Karpas-422 (cell line): ENCODE measurements at places on chromosomes 6 and 20.

- no peaks in the 10 kb centered on the region for H3K27me3 ChIP-seq
- no peak overlapping the region for H3K27ac ChIP-seq
- H3K4me1 ChIP-seq: peaks cover 6% of the 10 kb centered on the region
- peak; percentile 58 for DNase-seq
- H3K36me3 ChIP-seq: no peaks in the 10 kb centered on the region
- no peak overlapping the region for H3K4me3 ChIP-seq
Observed at GRCh38 chr20:46648903-46649649, 2.2 kb downstream of the SLC13A3 start.

DNA sequence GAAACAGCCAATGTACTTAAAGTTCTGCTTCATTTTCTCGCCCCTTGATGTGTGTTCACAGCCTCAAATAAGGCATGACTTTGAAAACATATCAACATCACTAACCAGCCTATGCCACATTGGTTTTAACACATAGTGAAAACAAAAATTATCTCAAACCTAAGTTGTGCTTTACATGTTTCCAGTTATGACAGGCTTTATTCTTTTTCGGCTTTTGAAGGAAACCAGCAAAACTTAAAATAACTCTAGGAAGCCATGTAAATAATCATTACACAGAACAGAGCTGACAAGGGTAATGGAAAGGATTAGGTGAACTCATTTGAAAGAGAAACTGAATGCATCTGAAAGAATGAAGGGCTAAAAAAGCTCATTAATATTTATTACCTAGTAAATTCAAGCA is 42.1 kb downstream of the BMP5 start:
- no peak overlapping the region for H3K27ac ChIP-seq
- H3K4me3 ChIP-seq: no peak overlapping the region
- no peaks in the 10 kb centered on the region for H3K36me3 ChIP-seq
- H3K27me3 ChIP-seq: no peaks in the 10 kb centered on the region; the same call in 1 of the 2 replicates
- DNase-seq: no peak

GRCh38 chr6:116948533-116949304 is 71.7 kb downstream of the RFX6 start:
- H3K36me3 ChIP-seq: no peaks in the 10 kb centered on the region
- no peaks in the 10 kb centered on the region for H3K27me3 ChIP-seq
- no peaks in the 10 kb centered on the region for H3K4me1 ChIP-seq
- H3K4me3 ChIP-seq: no peak overlapping the region

GRCh38 chr20:10565191-10565921 is 108.4 kb downstream of the JAG1 start:
- H3K27me3 ChIP-seq: no peaks in the 10 kb centered on the region
- DNase-seq: no peak
- H3K4me3 ChIP-seq: no peak overlapping the region
- H3K4me1 ChIP-seq: peaks cover 12% of the 10 kb centered on the region

DNA sequence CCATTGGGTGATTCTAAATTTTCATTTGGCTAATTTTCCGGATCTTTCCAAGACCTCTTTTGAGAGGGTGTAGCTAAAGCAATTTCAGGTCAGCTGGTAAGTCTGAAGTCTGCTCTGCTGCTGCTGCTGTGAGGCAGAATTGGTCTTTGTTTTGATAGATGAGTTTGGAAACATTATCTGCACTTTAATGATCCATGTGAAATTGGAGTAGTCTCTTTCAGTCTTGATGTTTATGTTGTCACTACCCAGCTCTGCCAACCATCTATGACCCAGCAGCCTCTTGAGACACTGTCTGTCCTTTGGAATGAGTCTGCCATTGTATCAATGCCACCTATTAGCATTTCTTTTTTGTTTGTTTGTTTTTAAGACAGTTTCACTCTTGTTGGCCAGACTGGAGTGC is 44.1 kb downstream of the TXNDC5 start:
- no peaks in the 10 kb centered on the region for H3K27me3 ChIP-seq
- H3K27ac ChIP-seq: no peak overlapping the region
- H3K4me1 ChIP-seq: no peaks in the 10 kb centered on the region
- no peak overlapping the region for H3K4me3 ChIP-seq
- no peak for DNase-seq

- no peaks in the 10 kb centered on the region for H3K36me3 ChIP-seq
- no peak for DNase-seq
- no peak overlapping the region for H3K27ac ChIP-seq
- no peaks in the 10 kb centered on the region for H3K4me1 ChIP-seq
- H3K4me3 ChIP-seq: no peak overlapping the region
- H3K27me3 ChIP-seq: no peaks in the 10 kb centered on the region
Observed at GRCh38 chr6:47631797-47632196, 66.6 kb upstream of the ADGRF4 start.

GRCh38 chr6:157323966-157324300 is 614 bp upstream of the TMEM242 start:
- H3K36me3 ChIP-seq: peaks cover 6% of the 10 kb centered on the region; the same call in 1 of the 2 replicates
- DNase-seq: peak; percentile 46
- peaks cover 32% of the 10 kb centered on the region for H3K4me1 ChIP-seq
- peak overlapping the region; percentile 93 for H3K4me3 ChIP-seq
- H3K27ac ChIP-seq: no peak overlapping the region

DNA sequence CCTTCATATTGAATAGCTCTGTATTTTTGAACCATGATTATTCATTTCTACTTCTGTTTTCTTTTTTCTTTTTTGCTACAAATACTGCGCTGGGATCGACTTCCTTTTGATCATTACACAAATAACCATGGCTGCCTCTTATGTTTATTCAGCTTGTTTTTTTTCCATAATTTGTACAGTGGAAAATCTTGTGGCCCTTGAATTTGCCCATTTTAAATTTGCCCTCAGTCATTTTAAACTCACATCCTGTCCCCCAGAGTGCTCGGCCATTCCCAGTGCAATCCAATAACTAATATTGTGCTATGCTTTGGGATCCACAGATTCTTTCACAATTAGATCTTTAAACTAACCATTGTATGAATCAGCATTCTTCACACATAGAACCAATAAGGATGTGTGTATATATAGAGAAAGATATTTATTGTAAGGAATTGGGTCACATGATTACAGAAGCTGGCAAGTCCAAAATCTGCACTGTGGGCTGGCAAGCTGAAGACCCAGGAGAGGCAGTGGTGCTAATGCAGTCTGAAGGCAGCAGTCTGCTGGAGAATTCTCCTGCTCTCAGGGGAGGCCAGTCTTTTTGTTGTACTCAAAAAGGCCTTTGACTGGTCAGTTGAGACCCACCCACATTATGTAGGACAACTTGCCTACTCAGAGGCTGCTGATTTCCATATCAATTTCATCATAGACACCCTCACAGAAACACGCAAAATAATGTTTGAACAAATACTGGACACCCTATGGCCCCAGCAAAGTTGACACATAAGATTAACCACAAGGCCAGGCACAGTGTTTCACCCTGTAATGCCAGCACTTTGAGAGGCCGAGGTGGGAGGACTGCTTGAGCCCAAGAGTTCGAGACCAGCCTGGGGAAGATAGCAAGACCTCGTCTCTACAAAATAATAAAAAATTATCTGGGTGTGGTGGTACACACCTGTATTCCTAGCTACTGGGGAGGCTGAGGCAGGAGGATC is 147.1 kb downstream of the MTHFD1L start:
- no peaks in the 10 kb centered on the region for H3K4me1 ChIP-seq
- DNase-seq: no peak
- H3K27ac ChIP-seq: no peak overlapping the region
- H3K36me3 ChIP-seq: peaks cover 20% of the 10 kb centered on the region; the same call in 1 of the 2 replicates
- no peaks in the 10 kb centered on the region for H3K27me3 ChIP-seq

- H3K27ac ChIP-seq: no peak overlapping the region
- H3K4me1 ChIP-seq: no peaks in the 10 kb centered on the region
- no peaks in the 10 kb centered on the region for H3K27me3 ChIP-seq
- H3K4me3 ChIP-seq: no peak overlapping the region
- no peak for DNase-seq
- no peaks in the 10 kb centered on the region for H3K36me3 ChIP-seq
Observed at GRCh38 chr6:33947916-33948594, 144.3 kb upstream of the MLN start.

DNA sequence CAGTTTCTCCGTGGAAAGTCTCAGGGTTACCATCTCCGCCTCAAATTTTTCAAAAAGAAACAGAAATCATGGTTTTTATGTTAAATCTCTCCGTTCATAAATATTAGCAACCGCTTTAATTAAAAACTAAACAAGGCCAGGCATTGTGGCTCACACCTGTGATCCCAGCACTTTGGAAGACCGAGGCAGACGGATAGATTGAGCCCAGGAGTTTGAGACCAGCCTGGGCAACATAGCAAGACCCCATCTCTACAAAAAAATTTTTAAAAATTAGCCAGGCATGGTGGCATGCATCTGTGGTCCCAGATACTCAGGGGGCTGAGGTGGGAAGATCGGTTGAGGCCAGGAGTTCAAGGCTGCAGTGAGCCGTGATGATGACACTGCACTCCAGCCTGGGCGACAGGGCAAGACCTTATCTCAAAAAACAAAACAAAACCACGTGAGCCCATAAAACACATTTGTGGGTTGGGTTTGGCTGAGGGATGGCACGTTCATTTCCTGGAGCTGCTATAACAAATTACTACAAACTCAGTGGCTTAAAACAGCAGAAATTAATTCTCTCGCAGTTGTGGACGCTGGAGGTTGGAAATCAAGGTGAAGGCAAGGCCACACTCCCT is 223.2 kb downstream of the ZNF217 start:
- H3K27ac ChIP-seq: no peak overlapping the region
- no peaks in the 10 kb centered on the region for H3K27me3 ChIP-seq
- H3K4me1 ChIP-seq: no peaks in the 10 kb centered on the region

GRCh38 chr6:72933233-72933632 is 292.1 kb downstream of the KHDC1L start:
- DNase-seq: no peak
- no peaks in the 10 kb centered on the region for H3K36me3 ChIP-seq
- H3K27ac ChIP-seq: no peak overlapping the region
- no peak overlapping the region for H3K4me3 ChIP-seq
- no peaks in the 10 kb centered on the region for H3K27me3 ChIP-seq

- H3K36me3 ChIP-seq: peaks cover 46% of the 10 kb centered on the region
- no peak for DNase-seq
- H3K27me3 ChIP-seq: no peaks in the 10 kb centered on the region
- peaks cover 50% of the 10 kb centered on the region for H3K4me1 ChIP-seq
Observed at GRCh38 chr20:51470907-51471411, 71.6 kb downstream of the NFATC2 start.

GRCh38 chr20:13690943-13691342 is 52.2 kb upstream of the TASP1 start:
- no peaks in the 10 kb centered on the region for H3K4me1 ChIP-seq
- no peak overlapping the region for H3K27ac ChIP-seq
- H3K36me3 ChIP-seq: no peaks in the 10 kb centered on the region

GRCh38 chr6:118912646-118913045 is 18.7 kb downstream of the ASF1A start:
- H3K4me3 ChIP-seq: no peak overlapping the region
- H3K27me3 ChIP-seq: no peaks in the 10 kb centered on the region
- H3K4me1 ChIP-seq: peaks cover 24% of the 10 kb centered on the region
- peak overlapping the region; percentile 42; the same call in 1 of the 2 replicates for H3K27ac ChIP-seq
- H3K36me3 ChIP-seq: peaks cover 56% of the 10 kb centered on the region
- no peak for DNase-seq

DNA sequence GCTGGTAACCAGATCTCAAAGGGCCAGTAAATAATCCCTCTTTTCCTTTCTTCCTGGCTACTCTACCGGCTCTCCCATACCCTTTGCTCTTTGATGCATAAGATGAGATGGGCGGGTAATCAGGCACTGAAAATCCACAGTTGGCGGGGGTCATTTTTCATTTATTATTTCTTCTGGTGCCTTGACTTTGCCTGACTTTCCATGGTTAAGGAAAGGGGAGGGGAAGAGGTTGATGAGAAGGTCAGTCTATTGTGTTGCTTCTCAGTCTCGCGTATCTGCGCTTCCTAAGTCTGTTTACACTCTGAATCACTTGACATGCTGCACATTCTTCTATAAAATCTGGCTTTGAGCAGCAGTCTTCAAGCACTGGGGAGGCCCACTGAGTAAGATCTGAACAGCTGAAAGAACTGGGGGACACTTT is 121.1 kb upstream of the HDGFL1 start:
- H3K27me3 ChIP-seq: no peaks in the 10 kb centered on the region
- no peaks in the 10 kb centered on the region for H3K36me3 ChIP-seq
- H3K4me1 ChIP-seq: no peaks in the 10 kb centered on the region
- H3K27ac ChIP-seq: no peak overlapping the region
- no peak overlapping the region for H3K4me3 ChIP-seq

DNA sequence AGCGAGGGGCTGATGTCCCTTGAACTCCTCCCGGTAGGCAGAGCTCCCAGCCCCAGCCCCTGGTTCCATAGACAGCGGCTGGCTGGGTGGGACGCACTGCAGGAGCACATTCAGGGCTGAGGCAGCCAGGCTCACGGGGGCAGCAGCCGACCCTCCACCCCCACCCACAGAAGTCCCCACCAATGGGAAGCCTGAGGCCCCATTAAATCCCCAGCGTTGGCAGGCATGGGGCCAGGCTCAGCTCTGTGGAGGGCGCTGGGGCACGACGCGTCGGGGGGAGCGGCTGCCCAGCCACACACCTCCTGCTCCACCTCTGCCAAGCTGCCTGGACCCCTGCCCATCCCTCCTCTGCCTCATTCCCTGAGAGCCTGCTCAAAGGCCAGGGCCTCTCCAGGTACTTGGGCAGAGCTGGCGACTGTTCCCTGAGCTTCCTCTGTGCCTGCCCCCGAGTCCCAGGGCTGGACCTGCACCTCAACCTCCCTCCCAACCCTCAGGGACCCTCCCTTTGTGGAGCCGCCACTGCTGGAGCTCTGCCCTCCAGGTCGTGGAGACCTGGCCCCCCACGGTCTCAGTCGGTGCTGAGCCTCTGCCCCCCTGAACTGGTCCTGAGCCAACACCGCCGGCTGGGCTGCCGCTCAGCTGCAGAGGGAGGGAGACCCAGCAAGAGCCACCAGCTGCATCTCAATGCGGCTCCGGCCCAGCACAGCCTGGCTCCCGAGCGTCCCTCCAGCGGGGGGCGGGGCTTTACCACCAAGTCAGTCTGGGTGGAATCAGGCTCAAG is 9.1 kb downstream of the CHRNA4 start:
- no peaks in the 10 kb centered on the region for H3K27me3 ChIP-seq
- no peak overlapping the region for H3K4me3 ChIP-seq
- H3K4me1 ChIP-seq: no peaks in the 10 kb centered on the region
- H3K27ac ChIP-seq: no peak overlapping the region

DNA sequence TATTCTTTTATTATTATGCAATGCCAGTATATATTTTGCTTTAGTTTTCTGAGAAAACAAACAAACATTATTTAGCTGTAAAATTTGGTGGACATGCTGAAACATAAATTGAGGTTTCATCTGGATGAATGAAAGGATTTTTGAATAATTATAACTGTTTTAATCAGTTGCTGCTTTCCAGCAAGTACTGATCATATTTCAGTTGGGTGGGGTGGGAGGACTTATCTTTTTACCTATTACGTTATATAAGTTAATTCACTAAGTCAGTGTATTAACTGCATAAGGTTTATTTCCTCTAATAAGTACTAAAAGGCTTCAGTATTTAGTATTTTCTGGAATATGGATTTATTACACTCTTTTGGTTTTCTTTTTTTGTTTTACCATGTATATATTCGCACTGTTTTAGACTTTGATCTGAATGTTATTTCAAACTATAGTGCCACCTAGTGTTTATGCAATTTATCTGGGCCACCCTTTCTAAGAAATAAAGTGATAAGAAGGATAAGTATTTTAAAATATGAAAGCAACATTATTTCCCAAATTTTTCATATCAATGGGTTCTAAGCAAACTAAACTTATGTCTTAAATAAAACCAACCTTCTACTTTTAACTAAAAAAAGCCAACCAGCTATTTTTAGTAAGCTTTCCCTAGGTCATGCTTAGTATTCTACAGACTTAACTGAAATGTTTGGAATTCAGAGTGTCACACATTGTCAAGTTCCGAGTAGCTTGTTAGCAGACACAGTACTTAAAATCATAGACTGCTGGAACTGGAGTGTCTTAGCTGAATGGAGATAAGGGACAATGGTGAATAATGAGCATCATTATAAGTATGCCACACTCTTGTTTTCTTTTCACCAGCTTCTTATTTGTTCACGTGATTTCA is 105.4 kb upstream of the MCHR2 start:
- H3K36me3 ChIP-seq: no peaks in the 10 kb centered on the region
- no peaks in the 10 kb centered on the region for H3K27me3 ChIP-seq
- no peaks in the 10 kb centered on the region for H3K4me1 ChIP-seq
- peak; percentile 64 for DNase-seq
- no peak overlapping the region for H3K4me3 ChIP-seq
- no peak overlapping the region for H3K27ac ChIP-seq
